ENCODE measurements at places on chromosomes 4 and X.

GRCh38 chrX:106286053-106286650 lies 118.0 kb downstream of the PWWP3B start:
- no peak for DNase-seq

- no peak for DNase-seq
Observed at GRCh38 chr4:17347445-17347844, 164.4 kb downstream of the QDPR start.

GRCh38 chrX:12984603-12985319 lies 9.9 kb downstream of the TMSB4X start:
- DNase-seq, result no peak

DNA sequence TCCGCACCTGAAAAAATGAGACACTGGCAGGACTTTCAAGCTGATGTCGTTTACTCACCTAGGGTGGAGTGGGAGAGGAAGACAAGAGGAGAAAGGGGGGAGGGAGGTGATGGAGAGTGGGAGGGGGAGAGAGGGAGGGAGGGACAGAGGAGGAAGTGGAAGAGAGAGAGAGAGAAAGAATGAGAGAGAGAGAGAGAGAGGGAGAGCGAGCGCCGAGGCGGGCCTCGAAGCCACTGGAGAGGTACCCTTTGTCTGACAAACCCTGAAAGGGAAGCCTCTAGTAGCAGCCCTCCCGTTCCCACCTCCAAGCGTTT lies 296 bp upstream of the ADGRL3 start:
- DNase-seq, result no peak

DNA sequence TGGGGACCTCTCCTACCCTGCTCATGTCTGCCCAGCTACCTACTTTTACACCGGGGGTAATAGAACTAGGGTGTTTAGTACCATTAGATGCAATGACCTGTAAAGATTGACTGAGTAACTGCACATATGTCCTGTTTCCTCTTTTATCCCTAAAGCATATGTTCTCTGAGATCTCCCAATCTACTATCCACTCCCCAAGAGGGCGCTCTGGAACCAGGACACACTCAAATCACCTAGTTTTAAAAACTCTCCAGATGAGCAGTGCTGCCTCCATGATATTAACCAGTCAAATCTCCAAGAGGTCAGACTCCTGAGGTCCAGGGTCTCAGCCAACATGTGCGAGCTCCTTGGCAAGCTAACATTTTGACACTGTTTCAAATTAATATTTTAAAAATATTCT lies 87.0 kb upstream of the TSPAN5 start:
- no peak for DNase-seq

GRCh38 chr4:102687373-102687981 lies 73.3 kb downstream of the MANBA start:
- DNase-seq, result no peak

GRCh38 chr4:52102587-52102986 lies 51.5 kb downstream of the SPATA18 start:
- DNase-seq, result no peak

- DNase-seq, result peak; percentile 88
Observed at GRCh38 chr4:183444214-183445096, at the start of gene CDKN2AIP. CDKN2AIP (plus strand) TSS chr4:183444636; CDS start chr4:183444798, 162 bp downstream.

- DNase-seq, result no peak
Observed at GRCh38 chrX:24113181-24113580, 36.3 kb upstream of the ZFX start.

DNA sequence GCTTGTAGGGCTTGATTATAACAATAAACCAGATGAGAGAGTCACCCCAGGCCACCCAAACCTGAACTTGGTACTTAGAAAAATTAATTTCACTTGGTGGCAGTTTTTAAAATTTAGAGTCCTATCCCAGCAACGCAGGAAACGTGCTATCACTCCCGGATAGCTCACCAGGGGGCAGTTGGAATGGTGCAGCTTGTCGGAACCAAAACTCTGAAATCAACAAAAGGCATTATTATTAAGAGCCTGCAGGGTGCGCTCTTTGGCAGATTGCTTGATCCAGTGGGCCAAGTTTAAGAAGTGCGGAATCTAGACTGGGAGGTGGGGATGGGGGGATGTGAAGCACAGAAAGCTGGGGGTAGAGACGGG lies 2.4 kb downstream of the FRAS1 start:
- no peak for DNase-seq

- DNase-seq, result no peak
Observed at GRCh38 chr4:94395562-94395961, 52.9 kb upstream of the HPGDS start.

GRCh38 chrX:36160081-36160480 lies 240.5 kb downstream of the CFAP47 start:
- DNase-seq, result no peak

DNA sequence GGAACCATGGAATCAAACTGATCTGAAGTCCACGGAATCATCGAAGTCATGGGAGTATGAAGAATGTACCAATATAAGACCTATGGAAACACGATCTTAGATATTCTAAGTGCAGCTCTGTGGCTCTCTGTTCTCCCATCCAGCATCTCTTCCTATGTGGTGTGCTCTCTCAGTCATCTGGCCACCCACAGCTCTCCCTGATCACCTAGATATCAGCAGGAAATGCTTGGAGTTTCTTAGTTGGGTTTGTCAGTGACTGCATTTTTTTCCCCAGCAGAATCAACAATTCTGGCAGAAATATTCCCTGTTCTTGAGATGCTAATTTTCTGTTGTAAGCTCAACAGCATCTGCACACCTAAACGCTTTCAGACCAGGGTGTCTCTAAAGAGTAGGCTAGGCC lies 94.1 kb downstream of the GC start:
- no peak for DNase-seq

GRCh38 chr4:67475155-67475554 lies 70.1 kb downstream of the CENPC start:
- no peak for DNase-seq

- DNase-seq, result peak; percentile 26
Observed at GRCh38 chr4:109729117-109729717, 653 bp downstream of the PLA2G12A start.

DNA sequence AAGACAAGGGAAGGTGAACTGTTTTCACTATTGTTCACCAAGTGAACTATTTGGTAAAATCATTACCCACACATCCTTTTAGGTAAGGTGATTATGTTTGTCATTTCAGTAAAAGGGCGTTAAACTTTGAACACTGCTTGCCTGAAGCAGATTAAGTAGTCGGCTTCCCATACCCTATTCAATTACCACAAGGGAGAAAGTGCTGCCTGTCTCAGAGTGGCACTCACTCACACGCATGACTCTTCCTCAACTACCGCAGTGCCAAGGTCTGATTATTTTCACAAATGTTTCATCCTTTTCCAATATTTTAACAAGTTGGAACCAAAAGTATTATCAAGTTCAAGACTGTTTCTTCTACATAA lies 11.0 kb downstream of the VEGFC start:
- no peak for DNase-seq

DNA sequence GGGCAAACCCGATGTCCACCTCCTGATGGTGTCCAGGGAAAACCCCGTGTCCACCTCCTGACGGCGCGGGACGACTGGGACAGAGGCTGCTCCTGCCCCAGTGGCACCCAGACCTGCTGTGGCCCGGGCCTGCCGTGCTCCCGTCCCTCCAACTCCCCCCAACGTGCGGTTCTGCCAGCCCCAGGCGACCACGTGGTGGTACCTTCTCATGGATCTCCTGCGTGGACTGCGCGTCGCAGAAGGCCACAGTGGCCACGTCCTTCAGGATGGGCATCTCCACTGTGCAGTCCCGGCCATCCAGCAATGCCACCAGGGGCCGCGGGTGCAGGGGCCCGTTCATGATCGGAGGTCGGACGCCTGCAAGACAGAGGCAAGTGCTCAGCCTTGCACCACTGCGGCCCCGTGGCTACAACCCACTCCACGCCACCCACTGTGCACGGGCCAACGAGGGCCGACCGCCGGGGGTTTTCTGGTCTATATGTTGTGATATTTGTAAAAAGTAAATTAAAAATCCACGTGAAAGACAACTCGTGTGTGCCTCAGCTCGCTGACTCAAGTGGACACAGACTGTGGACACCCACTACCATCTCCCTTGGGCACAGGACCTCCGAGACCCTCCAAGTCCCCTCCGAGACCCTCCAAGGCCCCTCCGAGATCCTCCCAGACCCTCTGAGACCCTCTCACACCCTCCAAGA lies 10.8 kb downstream of the CTBP1 start:
- DNase-seq, result no peak

GRCh38 chr4:148735432-148736155 lies 293.4 kb upstream of the NR3C2 start:
- DNase-seq, result no peak

DNA sequence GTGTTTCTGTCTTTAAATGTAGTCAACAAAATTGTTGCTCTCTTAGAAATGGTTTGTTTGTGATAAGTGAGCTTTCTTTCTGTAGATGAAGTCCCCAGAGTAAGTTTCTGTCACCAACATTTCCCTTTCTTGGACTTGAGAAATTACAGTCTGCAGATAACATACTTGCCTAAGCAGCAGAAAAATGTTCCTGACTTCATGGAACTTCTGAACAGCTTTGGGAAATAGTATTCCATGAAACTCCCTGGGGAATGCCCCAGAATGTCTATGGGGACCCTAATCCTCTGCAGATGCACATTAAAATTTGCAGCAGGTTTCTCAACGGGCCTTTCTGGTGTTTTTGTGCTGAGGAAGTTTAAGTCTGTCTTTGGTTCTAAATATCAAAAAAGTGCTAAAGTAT lies 38.6 kb upstream of the NEIL3 start:
- DNase-seq, result no peak

GRCh38 chr4:121674191-121674590 lies 22.6 kb downstream of the ANXA5 start:
- no peak for DNase-seq

DNA sequence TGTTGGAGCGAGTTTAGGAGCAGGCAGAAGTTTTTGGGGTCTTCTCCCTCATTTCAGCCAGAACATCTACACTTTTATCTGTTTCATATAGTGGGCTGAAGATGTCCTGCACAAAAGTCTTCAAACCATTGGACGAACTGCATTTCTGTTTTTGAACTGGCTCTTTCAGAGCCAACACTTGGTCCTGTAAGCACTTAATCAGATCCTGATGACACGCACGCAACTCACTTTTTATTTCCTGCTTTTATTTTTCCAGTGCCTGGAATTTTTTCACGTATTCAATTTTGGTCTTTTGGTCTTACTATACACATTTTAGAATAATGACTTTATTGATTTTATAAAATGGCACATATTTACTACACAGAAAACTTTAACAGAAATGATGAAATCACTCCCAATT lies 40.2 kb upstream of the NKX3-2 start:
- no peak for DNase-seq

DNA sequence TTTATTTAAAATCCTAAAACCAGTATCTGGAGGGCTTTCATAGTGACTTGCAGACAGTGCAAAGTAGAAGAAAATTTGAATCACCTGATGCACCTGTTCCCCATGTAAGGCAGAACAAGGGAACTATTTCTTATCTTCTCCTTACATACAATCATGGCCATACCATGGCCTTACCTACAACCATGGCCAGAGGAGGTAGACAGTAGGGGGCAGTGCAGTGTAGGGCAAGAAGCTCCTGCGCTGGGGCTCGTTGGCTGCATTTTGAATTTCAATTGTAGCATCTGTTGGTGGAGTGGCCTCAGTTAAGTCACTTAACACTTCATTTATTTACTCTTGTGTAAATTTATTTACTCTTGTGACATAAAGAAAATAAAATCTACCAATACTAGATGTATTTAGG lies 33.0 kb downstream of the GALNTL6 start:
- DNase-seq, result no peak

DNA sequence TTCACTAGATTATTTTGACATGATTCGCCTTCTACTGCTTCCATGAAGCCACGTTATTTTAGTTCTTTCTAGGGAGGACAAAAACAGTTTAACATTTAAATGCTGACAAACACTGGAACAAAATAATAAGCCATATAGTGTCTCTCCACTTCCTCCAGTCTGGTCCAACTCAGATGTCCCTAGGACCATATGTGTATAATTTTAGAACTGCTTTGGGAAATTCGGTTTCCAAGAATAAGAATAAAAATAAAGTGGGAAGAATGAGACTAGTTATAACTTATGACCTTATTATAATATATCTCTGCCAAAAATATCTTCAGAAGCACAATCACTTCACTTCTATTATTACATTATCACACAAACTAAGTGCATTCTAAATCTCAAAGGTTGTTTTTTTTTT lies 164.4 kb upstream of the POF1B start:
- DNase-seq, result no peak

DNA sequence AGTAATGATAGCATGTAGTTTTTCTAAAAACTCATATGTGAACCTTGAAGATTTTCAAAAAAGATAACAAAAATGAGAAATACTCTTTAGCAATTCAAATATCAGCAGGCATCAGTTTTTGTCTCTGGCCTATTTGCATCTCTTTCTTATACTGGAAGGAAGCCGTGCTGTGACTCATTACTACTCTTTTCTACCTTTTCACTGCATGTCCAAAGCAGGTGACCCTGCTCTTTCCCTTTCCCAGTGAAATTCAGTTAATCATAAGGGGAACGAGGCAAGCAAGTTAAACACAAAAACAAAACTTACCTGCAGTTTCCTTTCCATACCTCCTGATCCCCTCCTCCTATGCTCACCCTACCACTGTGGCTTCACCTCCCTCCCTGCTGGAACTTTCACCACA lies 9.3 kb downstream of the SPATA4 start:
- no peak for DNase-seq

DNA sequence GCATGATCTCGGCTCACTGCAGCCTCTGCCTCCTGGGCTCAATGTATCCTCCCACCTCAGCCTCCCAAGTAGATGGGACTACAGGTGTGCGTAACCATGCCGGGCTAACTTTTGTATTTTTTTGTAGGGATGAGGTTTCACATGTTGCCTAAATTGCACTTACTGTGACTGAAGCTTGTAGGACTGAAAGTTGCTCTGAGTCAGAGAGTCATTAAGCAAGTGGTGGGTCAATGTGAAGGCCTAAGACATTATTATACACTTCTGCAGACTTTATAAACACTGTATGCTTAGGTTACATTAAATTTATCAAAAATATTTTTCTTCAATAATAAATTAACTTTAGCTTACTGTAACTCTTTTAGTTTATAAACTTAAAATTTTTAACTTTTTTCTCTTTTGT lies 170.2 kb downstream of the FAT4 start:
- no peak for DNase-seq

DNA sequence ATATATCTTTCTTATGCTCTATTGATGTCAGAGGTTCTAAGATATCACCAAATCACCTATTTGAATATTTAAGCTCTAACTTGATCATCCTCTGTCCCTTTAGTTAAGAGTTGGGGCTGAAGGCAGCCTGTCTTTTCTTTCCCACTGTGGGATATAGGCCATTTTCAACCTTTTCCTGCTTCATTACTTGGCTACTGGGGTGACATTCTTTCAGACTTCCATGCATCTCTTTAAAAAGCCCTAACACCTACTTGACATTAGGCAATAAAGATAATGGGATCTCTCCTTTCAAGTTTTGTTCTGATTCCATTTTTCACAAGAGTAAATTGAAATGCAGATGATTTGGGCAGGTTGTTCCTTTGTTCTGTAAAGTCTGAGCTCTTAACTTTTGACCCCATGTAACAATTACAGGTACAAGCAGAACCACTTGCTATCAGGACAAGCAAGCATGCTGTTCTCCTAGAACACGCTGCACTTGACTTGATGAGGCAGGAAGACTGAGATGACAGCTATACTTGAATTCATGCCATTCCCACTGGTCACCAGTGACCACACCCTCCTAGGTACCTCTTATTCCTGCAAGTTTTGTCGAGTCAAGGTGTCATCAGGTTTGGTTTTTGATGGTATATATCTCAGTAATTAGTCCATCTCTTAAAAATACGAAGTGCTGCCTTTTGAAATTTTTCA lies 18.2 kb downstream of the HOPX start:
- DNase-seq, result no peak

- DNase-seq, result no peak
Observed at GRCh38 chr4:128859887-128860677, 50.6 kb downstream of the JADE1 start.

All from stimulated activated CD4-positive, alpha-beta T cell treated with anti-CD3 and anti-CD28 coated beads, TNF-alpha, amount 100 ng/mL, for 4 hours (primary cell).